ENCODE measurements at places on chromosomes 7 and 10.

DNA sequence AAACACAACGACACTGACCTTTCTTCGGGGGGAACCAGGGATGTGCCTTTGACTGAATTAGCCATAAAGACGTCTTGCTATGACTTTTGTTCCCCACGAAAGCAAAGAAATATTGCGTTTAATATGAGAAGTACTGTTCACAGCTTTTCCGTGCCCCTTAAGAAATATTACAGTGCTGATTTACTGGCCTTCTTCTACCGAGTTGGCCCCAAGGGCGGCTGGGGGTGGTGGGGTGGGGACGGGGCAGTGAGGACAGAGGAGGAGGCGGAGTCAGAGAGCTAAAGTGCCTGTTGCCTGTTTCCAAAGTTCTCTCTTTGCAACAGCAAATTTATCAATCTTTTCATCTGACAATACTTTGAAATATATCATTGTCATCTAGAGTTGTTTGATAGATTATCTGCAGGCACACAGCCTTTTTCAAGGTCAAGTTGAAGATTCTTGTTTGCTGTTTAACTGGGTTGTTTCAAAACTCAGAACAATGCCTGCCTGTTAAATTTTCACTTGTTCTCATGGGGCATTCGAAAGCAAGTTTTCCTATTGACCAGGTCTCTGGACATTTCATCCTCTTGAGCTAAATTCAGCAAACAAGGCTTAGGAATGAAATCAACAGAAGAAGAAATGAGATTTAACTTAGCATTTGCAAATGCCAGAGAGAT lies 9.0 kb downstream of the PTF1A start:
- no peak for DNase-seq

GRCh38 chr10:24425151-24425550 lies 216.2 kb downstream of the KIAA1217 start:
- no peak for DNase-seq

DNA sequence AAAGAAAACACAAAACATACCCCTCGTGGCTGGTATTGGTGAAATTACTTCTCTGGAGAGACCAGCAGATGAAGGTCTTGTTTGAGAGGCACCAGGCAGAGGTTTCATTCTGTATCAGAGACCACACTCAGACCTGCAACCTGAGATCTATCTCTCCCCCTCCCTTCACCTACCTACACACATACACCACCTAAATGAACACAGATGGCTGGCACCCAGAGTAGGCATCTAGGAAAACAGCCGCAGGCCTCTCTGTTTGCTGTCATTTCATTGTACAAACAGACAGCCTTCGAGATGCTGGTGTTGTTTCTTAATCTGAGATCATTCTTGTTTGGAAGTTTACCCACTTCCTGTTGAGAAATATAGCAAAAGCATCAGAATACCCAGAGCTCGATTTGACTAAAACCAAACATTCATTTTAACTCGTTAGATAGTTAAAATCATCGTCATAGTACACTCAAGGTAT lies 173.9 kb upstream of the SLC25A13 start:
- DNase-seq = peak; percentile 89

DNA sequence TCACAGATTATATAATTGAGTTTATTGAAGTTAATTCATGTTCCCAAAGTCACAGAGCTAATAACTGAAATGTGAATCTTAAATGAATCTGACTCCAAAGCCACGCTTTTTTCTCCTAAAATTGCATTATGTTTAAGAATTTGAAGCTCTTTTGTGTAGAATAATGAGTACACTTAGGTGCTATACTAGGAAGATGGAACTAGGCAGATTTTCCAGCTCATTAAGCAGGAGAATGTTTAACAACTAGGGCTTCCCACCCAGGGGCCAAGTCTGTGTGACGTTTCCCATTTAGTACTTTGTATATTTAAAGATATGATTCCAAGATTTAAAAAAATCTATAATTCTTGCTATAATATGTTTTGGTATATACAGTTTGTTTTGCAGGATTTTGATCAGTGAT lies 169.5 kb downstream of the KIF20B start:
- DNase-seq = no peak

GRCh38 chr7:27172315-27172774 lies 1.8 kb downstream of the HOXA10 start:
- DNase-seq = no peak
